ENCODE measurements at places on chromosomes 6 and 20. TPM values are rescaled to one million over a fixed set of nuclear protein-coding genes. Genes with fewer than 3 reads are reported as not detected.
A peak's percentile ranks its signal among the peaks of the same experiment; 100 is the strongest.

- no peak for DNase-seq
Measured at GRCh38 chr6:32589596-32590449, at the start of gene HLA-DRB1. Gene HLA-DRB1, minus strand, starts transcription at chr6:32589848. Its CDS starts 106 bp downstream, at chr6:32589742.

GRCh38 chr20:60857708-60858107 is 394.4 kb upstream of the CDH4 start:
- peak; percentile 57 for DNase-seq

DNA sequence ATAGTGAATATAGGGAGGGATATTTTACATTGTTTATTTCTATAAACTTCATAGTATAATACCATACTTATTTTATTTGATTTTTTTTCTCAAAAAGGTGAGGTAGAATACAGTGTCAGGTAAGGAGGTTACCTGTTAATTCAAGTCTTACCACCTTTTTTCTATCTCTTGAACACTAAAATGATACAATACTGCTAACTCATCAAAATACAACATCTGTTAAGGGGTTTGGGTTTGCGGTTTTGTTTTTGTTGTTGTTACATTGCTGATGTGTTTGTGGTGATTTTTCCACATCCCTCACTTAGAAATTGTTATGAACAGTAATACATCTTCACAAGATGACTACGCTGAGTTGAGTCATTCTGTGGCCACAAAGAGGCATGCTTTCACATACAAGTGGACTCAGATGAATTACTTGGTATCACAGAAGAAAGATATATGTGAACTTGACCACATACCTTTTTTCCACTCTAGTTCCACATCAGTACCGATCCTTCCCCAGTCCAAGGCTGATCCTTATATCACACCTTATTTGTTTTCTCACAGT is 139.4 kb upstream of the ID4 start:
- peak; percentile 97 for DNase-seq

GRCh38 chr6:148677594-148678476 is 69.0 kb upstream of the UST start:
- no peak for DNase-seq

- DNase-seq = no peak
Measured at GRCh38 chr20:61877776-61878477, 187.8 kb downstream of the TAF4 start.

- no peak for DNase-seq
Measured at GRCh38 chr6:3957321-3957720, 108.1 kb downstream of the FAM50B start.

DNA sequence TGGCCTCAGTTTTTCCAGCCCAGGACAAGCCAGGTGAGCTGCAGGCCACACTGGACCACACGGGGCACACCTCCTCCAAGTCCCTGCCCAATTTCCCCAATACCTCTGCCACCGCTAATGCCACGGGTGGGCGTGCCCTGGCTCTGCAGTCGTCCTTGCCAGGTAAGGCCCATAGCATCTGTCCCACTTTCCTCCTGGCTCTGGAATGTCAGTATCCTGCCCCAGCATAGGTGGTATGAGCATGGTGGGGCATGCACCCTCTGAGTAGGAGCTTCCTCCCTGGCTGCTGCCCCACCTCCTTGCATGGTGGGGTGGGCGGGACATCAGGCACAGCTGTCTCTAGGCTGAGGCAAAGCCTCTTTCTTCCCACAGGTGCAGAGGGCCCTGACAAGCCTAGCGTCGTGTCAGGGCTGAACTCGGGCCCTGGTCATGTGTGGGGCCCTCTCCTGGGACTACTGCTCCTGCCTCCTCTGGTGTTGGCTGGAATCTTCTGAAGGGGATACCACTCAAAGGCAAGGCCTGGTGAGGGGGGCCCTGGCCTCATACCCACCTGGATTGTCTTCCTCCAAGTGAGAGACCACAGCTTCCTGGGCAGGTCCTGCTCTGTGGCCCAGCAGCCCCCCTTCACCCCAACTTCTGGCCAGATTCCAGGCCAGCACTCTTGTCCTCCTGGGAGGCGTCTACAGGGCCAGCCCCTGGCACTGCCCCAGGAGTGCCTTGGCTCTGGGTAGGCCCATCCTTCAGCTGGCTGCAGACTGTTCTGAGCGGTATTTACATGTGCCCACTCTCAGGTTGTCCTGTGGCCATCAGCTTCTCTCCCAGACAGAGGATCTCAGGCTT is 9.1 kb downstream of the PI16 start:
- no peak for DNase-seq

GRCh38 chr6:144305567-144305966 is 20.4 kb downstream of the UTRN start:
- DNase-seq = no peak

GRCh38 chr6:33433544-33434191 is 13.8 kb downstream of the SYNGAP1 start:
- peak; percentile 56 for DNase-seq

- peak; percentile 76 for DNase-seq
Measured at GRCh38 chr20:48295966-48296421, 510.7 kb upstream of the SULF2 start.

GRCh38 chr6:133214267-133214666 is 26.9 kb upstream of the EYA4 start:
- no peak for DNase-seq

GRCh38 chr6:154363821-154364220 is 7.2 kb upstream of the IPCEF1 start:
- no peak for DNase-seq

DNA sequence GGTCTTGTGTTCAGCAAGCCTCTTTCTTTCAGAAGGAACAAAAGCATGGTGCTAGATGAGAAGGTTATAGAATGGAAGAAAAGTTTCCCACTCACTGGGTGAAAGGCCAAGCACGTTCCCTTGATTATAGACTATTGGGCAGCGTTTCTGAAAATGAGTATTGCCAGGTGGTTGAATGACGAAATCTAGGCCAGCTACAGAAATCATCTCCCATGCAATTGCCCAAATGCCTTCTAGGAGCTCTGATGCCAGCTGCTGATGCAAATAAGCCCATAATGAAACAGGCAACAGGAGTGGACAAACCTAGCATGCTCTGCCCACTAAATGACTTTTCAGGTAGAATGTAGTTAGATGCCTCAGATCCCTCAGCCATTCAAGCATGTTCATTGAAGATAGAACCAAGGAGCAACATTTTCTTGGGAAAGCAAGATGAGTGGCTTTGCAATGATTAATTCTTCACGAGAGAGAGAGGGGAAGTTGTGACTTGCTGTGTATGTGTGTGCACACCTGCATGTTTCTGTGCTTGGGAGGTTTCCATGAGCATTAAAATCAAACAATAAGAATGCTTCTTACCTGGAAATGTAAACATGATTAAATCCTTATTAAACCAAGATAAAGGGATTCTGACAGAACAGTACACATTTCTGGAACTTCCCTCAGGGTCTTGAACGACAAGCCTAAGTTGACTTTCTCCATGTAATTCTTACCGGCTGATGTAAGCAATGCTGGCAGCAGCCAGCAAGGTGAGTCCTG is 43.6 kb downstream of the ADTRP start:
- DNase-seq = no peak

- no peak for DNase-seq
Measured at GRCh38 chr20:43229696-43230095, 40.0 kb upstream of the PTPRT start.

DNA sequence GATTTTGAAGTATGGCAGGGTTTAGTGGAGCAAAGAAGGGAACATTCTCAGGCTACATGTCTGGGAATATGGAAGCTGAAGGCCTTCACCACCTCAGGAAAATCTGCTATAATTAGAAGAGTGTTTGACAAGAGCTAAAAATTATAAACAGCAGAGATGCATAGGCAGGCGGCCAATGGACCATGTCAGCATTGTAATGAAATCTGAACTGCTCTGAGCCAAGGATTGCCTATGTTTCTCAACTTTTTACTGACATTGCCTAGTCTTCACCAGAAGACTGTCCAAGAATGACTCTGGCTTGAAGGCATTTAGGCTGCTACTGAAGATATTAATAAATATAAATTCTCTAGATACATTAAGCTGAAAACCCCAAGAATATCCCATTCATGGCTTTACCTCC is 84.1 kb downstream of the C6orf52 start:
- DNase-seq = peak; percentile 26

DNA sequence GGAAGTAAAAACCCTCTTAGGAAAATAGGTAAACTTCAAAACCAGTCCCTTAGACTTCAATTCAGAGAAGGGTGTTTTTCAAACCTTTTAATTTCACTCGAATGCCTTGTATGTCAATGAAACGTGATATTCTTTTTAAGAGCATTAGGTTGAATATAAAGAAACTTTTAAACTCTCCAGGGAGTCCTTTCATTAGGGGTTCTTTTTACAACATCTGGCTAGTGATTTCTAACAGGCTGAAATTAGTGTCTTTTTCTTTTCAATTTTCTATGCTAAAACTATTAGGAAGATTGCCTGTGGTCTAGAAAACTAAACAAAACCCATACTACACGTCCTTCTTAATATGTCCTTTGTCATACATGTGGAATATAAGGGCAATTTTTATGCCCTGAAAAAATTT is 569.7 kb upstream of the CITED2 start:
- no peak for DNase-seq

DNA sequence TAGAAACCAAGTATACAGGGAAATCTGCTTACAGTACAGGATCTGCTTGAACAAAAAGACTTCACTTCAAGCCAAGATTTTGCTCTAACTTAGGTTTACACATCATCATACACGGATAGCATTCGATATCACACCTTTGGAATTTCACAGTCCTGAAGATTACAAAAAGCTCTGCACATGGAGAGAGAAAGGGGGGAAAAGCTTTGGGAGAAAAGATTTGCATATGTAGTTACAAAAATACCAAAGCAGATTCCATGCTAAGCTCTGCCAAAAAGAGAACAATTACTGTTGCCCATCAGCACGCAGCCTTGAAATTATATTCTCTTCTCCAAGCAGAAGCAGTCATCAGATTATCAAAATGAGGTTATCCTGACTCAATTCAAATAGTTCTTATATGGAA is 62.0 kb downstream of the HIVEP2 start:
- DNase-seq = peak; percentile 90

GRCh38 chr20:14418376-14418775 is 81.0 kb upstream of the FLRT3 start:
- no peak for DNase-seq

DNA sequence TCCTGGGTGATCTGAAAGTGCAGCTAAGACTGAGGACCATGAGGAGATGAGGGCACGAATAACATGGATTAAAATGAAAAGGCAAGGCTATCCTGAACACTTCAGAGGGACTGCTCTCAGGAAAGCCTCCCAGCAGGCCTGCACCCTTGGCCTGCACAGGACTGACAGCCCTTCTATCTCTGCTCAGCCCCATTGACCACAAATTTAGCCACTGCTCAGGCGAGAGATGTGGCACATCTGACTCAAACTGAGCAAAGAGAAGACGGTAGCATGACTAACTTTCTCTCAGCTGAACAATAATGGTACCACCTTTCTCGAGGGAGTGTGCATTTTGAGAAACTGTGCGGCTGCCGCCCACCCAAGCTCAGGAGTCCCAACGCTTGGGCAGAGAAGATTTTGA is 257.5 kb downstream of the ADGB start:
- DNase-seq = no peak

DNA sequence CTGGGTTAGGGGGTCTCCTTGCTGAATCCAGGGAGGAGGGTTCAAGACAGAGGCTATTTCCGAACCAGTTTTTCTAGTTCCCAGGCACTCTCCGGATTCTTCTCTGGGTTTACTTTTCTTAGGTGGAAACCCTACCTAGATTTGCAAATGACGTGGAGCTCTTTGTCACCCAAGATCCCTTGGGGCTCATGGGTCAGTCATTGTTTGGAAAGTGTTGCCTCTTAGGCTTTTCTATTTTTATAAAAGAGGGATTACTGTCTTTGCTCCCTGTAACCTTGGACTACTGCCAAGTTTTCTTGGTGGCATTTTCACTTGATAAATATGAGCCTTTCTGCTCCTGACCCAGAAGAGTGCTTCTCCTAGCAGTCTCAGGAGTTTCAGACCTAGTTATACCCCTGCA is 33.6 kb downstream of the FAM209B start:
- DNase-seq = no peak

DNA sequence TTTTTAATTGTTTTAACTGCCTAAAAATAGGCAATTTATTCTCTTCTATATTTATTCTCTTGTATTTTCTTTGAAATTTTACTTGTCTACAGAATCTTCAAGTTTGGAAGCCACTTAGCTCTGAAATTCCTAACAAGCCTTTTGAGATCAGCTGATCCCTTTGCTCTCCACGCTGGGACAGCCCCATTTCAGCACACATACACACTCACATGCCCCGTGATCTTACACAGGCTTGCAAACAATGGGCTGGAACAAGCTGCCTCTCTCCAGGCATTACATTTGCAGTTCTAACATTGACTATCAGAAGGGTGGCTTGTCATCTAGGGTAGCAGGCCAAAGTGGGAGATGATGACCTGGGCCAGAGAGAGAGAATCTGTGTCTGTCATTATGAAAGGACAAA is 62.1 kb upstream of the RAB32 start:
- DNase-seq = no peak

GRCh38 chr20:14386726-14387125 is 49.3 kb upstream of the FLRT3 start:
- DNase-seq = no peak

DNA sequence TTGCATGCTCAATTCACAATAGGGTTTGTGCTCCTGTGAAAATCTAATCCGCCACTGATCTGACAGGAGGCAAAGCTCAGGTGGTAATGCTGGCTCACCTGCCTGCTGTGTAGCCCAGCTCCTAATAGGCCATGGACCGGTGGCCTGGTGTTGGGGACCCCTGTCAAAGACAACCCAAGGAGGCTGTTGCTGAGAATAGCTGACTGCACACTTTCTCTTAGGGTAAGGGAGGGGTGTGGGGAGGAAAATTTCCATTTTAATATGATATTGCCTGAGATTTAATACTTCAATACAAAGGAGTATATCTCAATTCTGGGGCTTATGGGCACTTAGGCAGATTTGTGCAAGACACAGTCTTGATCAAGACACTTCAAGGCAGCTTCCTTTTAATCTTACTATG is 105.8 kb downstream of the ALDH8A1 start:
- DNase-seq = no peak

- no peak for DNase-seq
Measured at GRCh38 chr6:53925891-53926290, 131.1 kb downstream of the LRRC1 start.

GRCh38 chr6:47083586-47084047 is 41.5 kb upstream of the ADGRF1 start:
- DNase-seq = peak; percentile 94

The SLPI gene
- not detected for total RNA-seq

The DNMT3B gene
- total RNA-seq = 5.0 TPM

The NFS1 gene
- 33.0 TPM for total RNA-seq

The LINC00237 gene
- total RNA-seq = not detected

The REM1 gene
- total RNA-seq = not detected

The PPP1R11 gene
- total RNA-seq = 40.8 TPM

The AIG1 gene
- 34.1 TPM for total RNA-seq

The TMEM244 gene
- total RNA-seq = not detected

The BYSL gene
- 41.2 TPM for total RNA-seq

The C4B gene
- total RNA-seq = 3.7 TPM

The DNAH8 gene
- total RNA-seq = not detected

The PNPLA1 gene
- total RNA-seq = not detected
